Natural killer cell (primary cell): ENCODE measurements at places on chromosomes 5 and 9. TPM values are rescaled to one million over a fixed set of nuclear protein-coding genes. Genes with fewer than 3 reads are reported as not detected.
A peak's percentile ranks its signal among the peaks of the same experiment; 100 is the strongest.

- no peak for DNase-seq
Measured at GRCh38 chr9:3793971-3794383, 268.2 kb upstream of the RFX3 start.

GRCh38 chr5:170269579-170269978 lies 28.0 kb downstream of the LCP2 start:
- no peak for DNase-seq

DNA sequence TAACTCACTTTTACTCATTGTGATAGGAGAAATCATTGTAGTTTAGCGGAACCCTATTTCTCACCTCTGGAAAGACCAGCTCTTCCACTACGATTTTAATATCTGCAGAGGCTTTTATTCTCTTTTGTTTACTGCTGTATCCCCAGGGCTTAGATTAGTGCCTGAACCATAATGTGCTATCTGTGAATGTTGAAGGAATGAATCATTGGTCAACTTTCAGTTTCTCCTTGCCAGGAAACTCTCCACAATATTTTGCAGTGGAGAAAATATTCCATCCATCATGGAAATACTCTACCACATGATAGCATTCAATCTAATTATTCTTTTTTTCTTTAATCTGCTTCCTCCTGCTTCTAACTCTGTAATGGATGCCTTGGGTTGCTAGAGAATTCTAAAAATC lies 263.5 kb upstream of the PTPRD start:
- no peak for DNase-seq

DNA sequence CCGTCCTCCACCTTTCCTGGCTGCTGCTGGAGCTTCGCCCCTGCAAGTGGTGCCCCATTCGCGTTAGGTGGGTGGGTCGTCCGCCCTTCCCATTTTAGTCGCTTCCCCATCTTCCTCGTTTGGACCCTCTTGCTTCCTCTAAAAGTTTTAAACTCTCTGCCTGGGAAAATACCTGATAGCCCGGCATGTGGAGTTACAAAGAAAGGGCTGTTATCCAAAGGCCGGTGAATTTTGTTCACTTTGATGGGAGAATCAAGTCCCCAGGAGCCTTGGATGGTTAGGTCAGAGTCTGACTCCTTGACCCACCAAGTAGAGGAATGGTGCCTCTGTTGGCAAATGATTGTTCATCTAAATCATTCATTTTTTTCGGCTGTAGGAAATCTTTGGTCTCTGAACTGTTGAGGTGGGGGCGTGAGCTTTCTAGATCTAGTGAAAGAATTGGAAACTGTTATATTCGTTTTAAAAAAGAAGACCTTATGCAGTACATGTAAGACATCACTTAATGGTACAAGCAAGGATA lies 29.5 kb upstream of the APC start:
- DNase-seq: no peak

DNA sequence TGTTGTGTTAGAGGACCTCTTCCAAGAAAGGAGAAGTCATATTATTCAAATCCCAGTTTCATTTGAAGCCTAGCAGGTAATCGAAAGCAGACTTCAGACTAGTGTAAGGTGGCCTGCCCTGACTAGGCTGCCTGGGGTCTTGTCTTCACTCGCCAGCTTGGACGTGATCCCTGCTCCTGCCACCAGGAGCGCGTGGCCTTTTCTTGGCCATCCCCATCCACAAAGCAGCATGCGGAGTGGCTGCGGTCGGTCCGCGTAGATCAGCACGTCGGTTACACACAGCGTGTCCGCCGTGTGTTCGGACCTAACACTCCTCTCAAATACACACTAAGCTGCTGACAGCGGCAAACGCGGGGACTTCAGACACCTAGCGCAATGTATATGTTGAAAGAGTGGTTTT lies 37.3 kb downstream of the CFAP77 start:
- no peak for DNase-seq

- DNase-seq: no peak
Measured at GRCh38 chr5:10595293-10595671, 31.4 kb downstream of the ANKRD33B start.

GRCh38 chr5:34881246-34881645 lies 34.1 kb downstream of the RAD1 start:
- DNase-seq: no peak

DNA sequence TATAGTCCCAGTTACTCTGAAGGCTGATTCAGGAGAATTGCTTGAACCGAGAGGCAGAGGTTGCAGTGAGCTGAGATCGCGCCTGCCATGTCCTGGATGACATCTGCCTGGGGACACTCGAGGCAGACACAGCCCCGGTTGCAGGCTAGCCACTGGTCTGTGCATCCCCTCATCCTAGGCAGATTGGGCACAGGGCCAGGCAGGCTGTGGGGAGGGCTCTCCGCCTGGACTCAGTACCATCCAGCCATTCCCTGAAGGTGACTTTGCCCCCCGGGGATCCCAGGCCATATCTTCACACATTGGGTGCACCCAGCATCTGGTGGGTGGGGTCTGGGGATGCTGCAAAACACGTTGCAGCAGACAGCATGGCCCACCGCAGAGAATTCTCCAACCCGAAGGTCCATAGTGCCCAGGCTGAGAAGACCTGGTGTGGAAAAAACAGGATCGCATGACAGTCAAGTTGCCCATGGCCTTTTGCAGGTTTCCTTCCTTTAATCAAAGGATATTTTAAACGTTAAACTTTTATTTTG lies 50.9 kb upstream of the SUSD3 start:
- no peak for DNase-seq

- DNase-seq: peak; percentile 68
Measured at GRCh38 chr5:40383749-40384651, 295.7 kb upstream of the PTGER4 start.

GRCh38 chr9:133048595-133048994 lies 13.2 kb upstream of the CEL start:
- peak; percentile 54 for DNase-seq

DNA sequence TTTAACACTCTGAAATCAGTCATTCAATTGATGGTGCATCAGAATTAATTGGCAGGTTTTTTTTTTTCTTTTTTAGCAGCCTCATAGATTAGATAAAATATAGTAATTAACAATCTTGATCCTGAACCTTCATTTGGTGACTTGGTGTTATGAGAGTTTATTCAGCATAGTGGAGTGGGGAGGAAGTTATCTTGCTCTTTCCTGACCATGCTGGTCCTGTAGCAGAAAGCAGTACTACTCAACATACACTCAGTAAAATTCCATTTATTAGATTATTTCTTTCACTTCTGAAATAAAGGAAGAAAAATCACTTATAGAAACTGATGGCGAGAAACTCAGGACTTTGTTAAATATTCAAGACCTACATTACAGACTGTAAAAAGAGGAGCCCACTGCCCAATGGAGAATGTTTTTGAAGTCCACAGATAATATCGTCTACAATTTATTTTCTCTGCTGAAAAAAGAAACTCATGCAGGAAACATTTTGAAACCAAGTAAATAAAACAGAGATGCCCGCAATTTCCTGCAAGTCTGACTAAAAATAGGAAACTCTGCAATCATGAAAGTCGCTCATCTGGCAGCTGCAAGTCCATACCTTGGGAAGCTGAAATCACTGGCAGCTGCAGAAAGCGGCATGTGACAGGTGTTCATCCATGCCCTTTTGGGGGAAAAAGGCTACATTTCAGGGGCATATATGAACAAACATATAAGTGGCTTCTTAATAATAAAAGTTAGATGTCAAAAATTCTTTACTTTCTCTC lies 233.2 kb upstream of the RFX3 start:
- DNase-seq: no peak

DNA sequence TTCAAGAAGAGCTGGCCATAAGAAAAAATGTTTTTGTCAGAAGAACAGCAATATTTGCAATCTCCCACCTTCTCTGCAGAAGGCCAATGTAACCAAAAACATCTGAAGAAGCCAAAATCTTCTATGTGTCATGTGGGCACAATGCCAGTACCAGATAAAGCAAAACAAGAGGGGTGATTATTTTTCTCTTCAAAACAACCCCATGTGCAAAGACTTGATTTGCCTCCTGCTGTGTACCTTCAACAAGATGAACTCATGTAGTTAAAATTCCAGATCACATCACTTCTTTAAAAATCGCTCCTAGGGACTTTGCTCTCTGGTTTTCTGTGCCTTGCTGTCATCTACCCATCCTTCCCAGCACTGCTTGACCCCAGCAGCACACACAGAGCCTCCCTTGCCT lies 134.0 kb upstream of the MAP3K1 start:
- DNase-seq: peak; percentile 37

DNA sequence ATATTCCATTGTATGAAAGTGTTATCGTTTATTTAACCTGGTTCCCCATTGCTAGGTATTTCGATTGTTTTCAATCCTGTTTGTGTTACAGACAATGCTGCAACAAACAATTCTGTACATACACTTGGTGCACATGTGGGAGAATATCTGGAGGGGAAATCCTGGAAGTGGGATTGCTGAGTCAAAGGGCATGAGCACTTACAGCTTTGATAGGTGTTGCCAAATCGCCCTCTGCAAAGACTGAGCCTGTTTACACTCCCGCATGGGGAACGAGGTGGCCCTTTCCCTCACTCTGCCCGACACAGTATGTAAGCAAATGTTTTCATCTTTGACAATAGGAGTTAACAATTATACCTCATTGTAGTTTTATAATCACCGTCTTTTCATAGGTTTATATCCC lies 66.2 kb downstream of the PDE6A start:
- no peak for DNase-seq

GRCh38 chr5:178524093-178524882 lies 65.9 kb downstream of the COL23A1 start:
- DNase-seq: no peak

DNA sequence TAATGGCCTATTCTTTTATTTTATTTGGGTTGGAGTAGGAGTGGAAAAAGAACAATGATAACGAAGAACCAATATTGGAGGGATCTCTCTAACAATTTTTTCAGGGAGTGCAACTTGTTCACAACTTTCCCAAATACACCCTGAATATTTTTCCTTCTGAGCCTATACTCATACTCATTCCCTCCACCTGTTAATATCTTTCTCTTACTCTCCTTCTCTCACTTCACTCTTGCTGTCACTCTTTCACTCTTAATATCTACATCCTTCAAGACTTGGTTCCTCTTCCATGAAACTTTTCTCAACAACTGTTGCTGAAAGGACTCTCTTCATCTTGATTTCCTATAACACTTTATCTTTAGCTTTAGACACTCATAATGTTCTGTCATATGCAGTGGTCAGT lies 39.0 kb upstream of the MYOT start:
- DNase-seq: no peak

- DNase-seq: no peak
Measured at GRCh38 chr9:134957165-134957944, 39.6 kb upstream of the FCN1 start.

Gene TPPP
- total RNA-seq: 0.24 TPM

Gene ACTBL2
- not detected for total RNA-seq

Gene SOHLH1
- total RNA-seq: not detected

Gene PCDHGA6
- 0.20 TPM for total RNA-seq

Gene PCDHA12
- not detected for total RNA-seq

Gene EPB41L4A
- 22.1 TPM for total RNA-seq

Gene ANKRD18B
- total RNA-seq: 0.13 TPM

Gene ZNF462
- 0.93 TPM for total RNA-seq

Gene WHRN
- 29.8 TPM for total RNA-seq

Gene ABLIM3
- total RNA-seq: 0.41 TPM

Gene CDX1
- not detected for total RNA-seq

Gene GRIN3A
- not detected for total RNA-seq

Gene GPR150
- total RNA-seq: 0.63 TPM
